ENCODE measurements at places on chromosomes 13 and 19.

GRCh38 chr13:97855570-97856303, 97.7 kb upstream of the IPO5 start:
- DNase-seq: peak; percentile 83

- no peak for DNase-seq
Observed at GRCh38 chr13:80755910-80756309, 415.0 kb upstream of the SPRY2 start.

GRCh38 chr13:105937451-105937850, 598.0 kb downstream of the EFNB2 start:
- no peak for DNase-seq

DNA sequence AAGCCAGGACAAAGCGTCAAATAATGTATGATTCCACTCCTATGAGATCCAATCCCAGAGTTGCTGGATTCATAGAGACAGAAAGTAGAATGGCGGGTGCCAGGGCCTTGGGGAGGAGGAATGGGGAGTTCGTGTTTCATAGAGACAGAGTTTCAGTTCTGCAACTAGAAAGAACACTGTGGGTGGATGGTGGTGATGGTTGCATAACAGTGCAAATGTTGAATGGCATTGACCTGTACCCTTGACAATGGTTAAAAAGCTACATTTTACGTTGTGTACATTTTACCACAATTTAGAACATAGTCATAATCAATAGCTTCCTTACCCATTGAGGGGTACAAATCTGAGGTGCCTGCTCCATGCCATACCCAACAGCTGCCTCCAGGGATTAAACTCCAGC, 33.4 kb downstream of the MBD3L2B start:
- no peak for DNase-seq

- peak; percentile 15 for DNase-seq
Observed at GRCh38 chr13:48066310-48066989, 28.5 kb downstream of the MED4 start.

DNA sequence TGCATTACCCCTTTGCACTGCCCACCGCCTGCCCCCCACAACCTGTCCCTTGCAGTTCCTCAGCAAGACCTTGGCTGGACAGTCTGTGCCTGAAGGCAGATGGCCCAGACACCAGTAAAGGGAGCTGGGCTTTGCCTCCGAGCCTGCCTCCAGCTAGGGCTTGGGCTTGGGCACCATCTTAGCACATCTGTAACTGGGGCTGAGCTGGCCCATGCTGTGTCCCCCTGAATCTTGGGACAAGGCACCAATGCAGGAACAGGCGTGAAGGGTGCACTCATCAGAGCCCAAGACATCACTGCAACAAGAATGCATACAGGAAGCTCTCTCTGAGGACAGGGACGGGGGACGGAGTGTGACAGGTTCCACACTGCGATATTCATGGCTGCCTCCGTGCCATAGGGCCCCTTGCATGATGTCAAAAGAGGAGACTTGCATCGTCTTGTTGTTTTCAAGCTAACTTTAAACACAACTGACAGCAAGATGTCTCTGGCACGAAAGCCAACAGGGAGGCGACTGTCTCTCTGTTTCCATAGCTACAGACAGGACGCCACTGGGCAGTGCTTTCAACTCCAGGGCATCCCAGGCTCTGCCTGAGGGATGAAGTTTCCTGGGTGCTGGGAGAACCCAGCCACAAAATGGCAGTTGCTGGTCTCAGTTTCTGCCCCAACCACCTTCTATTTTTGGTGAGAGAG, 8.7 kb upstream of the CHST8 start:
- DNase-seq: no peak

GRCh38 chr13:66323745-66324347, 906.3 kb downstream of the PCDH9 start:
- no peak for DNase-seq

GRCh38 chr19:782185-782877, 14.9 kb upstream of the PTBP1 start:
- DNase-seq: no peak

DNA sequence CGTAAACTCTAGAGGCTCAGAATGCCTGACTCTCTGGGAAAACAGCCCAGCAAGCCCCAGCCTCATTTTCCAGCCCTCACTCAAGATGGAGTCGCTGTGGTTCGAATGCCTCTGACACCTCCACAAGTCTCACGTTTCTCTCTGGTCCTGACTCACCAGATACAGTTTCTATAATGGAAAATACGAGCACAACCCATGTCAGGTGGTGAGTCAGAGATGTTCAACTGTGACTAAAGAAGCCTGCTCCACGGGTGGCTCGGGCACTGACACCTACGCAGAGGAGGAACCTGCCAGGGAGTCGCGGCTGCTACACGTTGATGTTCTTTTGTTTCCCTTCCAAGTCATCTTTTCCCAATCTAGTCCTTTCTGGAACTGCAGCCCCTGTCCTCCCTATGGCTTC, 87.1 kb upstream of the STK24 start:
- DNase-seq: no peak

DNA sequence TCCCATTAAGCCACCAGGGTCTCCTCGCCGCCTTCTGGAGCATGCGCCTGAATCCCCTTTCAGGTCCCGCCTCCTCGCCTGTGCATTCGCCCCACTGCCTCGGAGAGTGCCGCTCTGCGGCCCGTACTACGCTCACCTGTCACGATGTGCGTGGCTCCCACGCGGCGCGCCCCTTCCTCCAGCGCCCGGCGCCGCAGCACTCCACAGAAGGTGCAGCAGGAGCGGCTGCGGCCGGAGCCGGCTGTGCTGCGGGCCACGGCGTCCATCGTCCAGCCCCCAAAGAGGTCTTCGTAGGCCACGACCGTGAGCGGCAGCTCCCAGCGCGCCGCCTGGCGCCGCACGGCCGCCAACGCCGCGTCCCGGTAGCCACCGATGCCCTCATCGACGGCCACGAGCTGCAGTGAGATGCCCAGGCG, 4.3 kb downstream of the CTU1 start:
- no peak for DNase-seq

- DNase-seq: peak; percentile 28
Observed at GRCh38 chr19:22783651-22784410, at the start of gene ZNF99. ZNF99 (minus strand) TSS chr19:22784151; CDS start chr19:22784016, 135 bp downstream.

DNA sequence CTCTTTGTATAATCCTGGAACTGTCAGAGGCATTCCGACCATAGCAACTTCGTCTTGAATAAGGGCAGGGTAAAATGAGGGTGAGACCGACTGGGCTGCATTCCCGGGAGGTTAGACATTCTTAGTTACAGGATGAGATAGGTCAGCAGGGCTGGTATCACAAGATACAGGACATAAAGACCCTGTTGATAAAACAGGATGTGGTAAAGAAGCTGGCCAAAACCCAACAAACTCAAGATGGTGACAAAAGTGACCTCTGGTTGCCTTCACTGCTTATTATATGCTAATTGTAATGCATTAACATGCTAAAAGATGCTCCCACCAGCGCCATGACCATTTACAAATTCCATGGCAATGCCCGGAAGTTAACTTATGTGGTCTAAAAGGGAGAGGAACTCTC, 27.7 kb upstream of the MBNL2 start:
- DNase-seq: no peak

DNA sequence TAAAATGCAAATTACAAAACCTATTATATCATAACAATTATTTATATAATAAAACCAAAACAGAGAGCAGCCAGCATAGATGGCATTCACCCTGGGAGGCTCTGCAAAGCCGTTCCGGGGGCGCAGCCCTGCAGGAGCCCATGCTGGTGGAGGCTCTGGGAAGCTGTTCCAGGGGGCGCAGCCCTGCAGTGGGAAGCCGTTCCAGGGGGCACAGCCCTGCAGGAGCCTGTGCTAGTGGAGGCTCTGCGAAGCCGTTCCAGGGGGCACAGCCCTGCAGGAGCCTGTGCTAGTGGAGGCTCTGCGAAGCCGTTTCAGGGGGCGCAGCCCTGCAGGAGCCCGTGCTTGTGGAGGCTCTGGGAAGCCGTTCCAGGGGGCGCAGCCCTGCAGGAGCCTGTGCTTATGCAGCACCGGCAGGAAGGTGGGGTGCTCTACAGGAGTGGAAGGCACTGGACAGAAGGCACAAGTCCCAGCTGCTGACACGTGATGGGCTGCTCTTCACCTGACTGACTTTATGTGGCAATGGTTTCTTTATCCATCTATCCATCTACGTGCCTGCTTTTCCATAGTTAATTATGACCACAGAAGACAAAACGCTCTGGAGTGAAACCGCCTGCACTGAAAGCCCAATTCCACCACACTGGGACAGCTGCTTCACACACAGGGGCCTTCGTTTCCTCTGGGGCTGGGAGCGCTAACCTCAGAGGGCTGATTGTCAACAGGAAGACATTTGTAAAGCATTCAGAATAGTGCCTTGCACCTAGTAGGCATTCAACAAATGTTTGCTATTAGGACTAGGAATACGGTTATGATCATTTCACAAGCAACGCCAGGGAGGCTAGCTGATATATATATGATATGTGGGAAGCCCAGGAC, 23.7 kb downstream of the PCID2 start:
- DNase-seq: no peak

- peak; percentile 63 for DNase-seq
Observed at GRCh38 chr19:42440357-42441048, 2.2 kb downstream of the CXCL17 start.

- no peak for DNase-seq
Observed at GRCh38 chr19:57057036-57057686, 62.6 kb upstream of the USP29 start.

DNA sequence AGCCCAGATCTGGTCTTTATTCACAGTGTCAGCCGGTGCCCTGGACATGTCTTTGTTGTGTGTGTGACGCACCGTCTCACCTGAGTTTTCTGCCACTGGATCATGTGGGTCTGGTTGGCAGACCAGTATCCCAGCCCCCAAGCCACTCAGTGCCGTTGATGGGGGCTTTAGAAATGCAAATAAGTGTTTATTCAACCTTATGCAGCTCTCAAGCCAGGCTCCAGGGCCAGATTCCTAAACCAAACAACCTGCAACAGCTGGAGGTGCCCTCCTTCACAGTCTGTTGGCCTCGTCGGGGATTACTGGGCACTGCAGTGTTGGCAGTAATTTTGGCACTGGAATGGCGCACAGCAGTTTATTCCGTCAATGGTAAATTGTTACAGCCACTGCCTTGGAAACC, 21.6 kb downstream of the FAM124A start:
- DNase-seq: no peak

All from SHP77 (cell line).